ENCODE measurements at places on chromosomes 3 and 15.

- no peak for DNase-seq
Measured at GRCh38 chr3:3951071-3951470, 151.8 kb downstream of the LRRN1 start.

- no peak for DNase-seq
Measured at GRCh38 chr3:185199206-185199605, 46.3 kb upstream of the C3orf70 start.

- no peak for DNase-seq
Measured at GRCh38 chr15:63135281-63135680, 13.6 kb downstream of the LACTB start.

DNA sequence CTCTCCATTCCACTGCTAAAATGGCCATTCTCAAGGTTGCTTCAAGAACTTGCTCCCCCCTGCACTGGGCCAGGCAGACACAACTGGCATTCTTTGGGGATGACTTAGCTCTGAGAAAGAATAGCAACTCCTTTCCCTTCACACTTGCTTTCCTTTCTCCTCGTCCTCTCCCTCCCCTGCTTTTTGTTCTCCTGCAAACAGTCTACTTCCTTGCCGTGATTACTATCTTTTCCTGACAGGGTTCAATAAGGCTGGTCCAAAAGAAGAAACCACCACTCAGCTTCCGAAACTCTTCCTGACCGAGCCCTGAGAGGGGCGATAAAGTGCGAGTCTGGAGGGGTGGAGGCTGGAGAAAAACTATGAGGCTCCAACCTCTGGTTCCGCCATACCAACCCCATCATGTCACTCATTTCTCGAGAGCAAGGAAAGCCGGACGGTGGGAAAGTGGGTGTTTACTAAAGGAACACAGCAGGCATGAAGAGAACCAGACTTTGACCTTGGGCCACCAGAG lies 5.0 kb downstream of the AMOTL2 start:
- no peak for DNase-seq

GRCh38 chr3:133996996-133997395 lies 32.7 kb downstream of the SLCO2A1 start:
- DNase-seq = no peak

GRCh38 chr3:966341-966740 lies 126.5 kb upstream of the CNTN6 start:
- no peak for DNase-seq

GRCh38 chr3:2454865-2455264 lies 356.2 kb downstream of the CNTN4 start:
- no peak for DNase-seq

DNA sequence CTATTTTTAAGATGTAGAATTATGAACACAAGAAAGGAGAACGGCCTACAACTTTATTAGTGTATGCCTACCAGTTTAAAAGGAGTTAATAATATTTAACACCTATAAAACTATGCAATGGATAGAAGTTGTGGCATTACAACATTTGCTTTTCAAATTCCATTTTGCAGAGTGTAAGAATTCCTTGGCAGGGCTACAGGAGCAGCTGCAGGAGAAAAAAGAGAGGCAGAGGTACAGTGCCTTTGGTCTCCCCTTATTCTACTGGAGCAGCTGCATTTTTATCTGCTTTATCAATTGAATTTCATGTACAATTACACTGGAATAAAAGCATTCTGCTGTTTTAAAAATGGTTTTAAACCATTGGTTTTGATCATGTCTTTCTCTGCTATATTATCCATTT lies 145.7 kb upstream of the KCNH8 start:
- no peak for DNase-seq

- DNase-seq = no peak
Measured at GRCh38 chr3:153734777-153735551, 386.2 kb upstream of the ARHGEF26 start.

GRCh38 chr3:154584974-154585373 lies 155.0 kb upstream of the GPR149 start:
- DNase-seq = no peak

DNA sequence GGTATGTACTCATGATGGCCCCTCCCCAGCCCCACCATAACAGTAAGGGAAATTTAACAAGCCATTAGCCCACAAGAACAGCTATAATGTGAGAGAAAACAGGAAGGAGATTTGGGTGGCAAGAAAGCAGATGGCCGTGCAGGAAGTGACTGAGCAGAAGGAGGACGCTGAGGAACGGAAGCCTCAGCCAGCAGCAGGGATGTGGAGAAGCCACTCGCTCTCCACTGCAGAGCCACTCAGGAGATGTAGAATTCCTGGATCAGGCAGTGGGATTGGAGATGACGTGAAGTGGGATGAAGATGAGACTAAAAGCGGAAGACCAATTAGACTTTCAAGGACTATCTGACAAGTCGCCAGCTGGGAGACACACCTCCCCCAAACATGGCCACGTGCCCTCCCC lies 31.2 kb downstream of the PRR23E start:
- DNase-seq = no peak

DNA sequence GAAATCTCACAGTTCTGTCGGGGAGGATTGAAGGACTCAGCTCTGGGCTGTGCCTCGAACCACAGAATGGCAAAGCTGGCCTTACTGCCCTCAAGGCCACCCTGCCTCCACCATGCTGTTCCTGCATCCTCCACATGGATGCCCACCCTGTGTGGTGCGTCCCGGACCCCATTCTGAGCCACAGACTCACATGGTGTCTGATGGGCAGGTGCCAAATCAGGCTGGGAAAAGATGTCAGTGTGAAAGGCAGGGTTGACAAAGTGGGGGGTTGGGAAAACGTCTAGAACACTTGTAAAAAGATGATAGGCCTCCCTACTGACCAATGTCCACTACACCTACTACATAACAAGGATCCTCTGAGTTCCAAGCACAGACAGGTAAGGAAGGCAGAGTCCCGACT lies 49.4 kb downstream of the TM2D3 start:
- no peak for DNase-seq

GRCh38 chr3:146557745-146558144 lies 13.3 kb upstream of the PLSCR1 start:
- no peak for DNase-seq

DNA sequence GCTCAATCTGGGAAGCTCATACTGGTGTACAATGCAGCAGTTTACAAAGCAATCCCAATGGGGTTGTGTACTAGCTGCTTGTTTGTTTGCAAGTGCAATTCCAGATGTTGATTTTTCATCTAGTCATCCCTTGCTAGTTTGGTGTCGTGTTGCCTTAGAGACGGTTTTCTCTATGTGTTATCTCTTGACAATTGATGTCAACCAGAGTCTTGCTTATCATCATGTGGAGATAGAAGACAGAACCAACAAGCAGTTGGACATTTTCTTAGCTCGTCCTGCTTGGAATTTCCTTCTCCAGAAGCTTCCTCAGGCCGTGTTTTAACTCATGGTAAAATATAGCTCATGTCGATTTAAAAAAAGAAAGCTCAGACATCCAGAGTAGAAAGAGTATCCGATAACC lies 262.0 kb upstream of the KCNH8 start:
- no peak for DNase-seq

GRCh38 chr3:178971614-178972013 lies 100.0 kb downstream of the ZMAT3 start:
- no peak for DNase-seq

DNA sequence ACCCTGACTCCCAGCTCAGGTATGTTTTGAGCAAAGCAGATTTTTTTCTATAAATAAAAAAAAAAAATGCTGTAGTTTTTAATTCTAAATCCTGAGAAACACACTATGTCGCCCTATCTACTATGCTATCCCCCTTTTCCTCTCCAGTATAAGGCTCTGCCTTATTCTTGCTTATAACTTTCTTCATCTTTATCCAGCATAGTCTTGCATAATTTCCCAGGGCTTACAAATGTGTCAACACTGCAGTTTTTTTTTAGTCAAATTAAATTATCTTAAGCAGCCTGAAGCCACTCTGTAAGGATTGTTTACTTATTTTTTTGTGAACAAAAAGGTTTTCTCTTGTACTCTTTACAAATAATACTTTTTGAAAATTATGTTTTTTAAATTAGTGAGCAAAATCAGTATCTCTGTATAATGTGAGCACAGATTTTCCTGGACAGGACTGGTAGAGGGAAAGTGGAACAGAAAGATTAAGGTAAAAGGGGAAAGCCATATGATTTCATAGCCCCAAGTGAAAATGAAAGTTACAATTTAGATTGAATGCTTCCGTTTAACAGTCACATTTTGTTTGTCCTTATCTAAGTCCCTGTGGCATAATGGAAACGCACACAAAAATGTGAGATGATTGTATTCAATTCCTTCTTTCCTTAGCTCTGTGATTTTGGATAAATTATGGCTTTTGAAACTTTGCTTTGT lies 5.6 kb upstream of the PYDC2 start:
- DNase-seq = no peak

- DNase-seq = no peak
Measured at GRCh38 chr3:60650171-60650570, 601.1 kb downstream of the FHIT start.

DNA sequence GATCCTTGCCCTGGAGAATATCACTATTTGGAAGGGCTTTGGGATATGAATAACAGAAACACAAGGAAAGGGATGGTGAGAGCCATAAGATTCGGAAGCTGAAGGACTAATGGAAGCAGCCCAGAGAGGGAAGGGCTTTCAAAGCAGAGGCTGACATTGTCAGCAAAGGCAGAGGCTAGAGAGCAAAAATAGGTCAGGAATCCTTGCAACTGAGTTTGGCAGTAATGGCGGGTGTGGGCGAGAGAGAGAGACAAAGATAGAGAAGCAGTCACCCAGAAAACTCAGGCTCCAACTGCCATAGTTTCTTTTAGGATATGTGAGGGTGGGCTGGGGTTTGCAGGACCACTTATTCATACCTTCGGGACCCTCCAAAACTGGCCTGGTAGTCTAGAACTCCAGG lies 248.6 kb downstream of the OPA1 start:
- DNase-seq = no peak

DNA sequence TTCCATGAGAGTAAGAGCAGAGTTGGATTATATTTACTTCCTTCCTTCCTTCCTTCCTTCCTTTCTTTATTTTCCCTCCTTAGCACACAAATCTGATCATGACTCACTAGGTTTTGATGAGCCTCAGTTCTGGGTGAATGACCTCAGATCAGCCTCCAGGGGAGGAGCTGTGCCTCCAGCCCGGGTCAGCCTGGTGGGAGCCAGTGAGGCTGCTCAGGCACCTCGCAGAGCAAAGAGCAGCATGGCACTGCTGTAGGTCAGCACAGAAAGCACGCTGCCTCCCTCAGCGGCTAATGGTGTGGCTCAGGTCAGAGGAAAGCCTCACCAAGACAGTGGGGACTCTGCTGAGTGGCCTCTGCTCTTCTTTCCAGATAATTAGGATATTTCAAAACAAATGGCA lies 108.5 kb downstream of the SYNPR start:
- no peak for DNase-seq

GRCh38 chr3:158106766-158107471 lies 699 bp upstream of the SHOX2 start:
- no peak for DNase-seq

GRCh38 chr3:19065027-19065426 lies 83.3 kb upstream of the KCNH8 start:
- DNase-seq = no peak

- no peak for DNase-seq
Measured at GRCh38 chr3:12117473-12117872, 41.2 kb downstream of the TIMP4 start.

DNA sequence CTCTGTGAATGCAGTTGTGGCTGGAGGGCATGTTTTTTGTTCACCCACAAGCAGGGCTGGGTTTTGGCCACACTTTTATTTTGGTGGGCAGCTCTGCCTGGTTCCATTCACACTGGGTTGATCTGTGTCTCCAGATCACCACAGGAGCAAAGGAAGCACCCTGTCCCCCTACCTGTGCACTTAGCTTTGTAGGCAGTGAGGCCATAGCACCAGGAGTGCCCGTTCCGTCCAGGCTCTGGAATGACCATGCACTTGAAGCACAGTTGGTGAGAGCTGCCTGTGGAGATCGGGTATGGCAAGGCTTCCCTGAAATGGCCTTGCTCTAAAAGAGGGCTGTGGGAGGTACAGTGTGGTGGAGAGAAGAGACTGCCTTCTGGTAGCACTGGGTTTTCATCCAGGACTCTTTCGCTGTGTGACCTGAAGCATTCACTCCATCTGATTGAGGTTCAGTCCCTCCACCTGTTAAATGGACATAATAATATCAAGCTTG lies 31.7 kb downstream of the MINAR1 start:
- no peak for DNase-seq

GRCh38 chr3:184227481-184227935 lies 1.9 kb upstream of the VWA5B2 start:
- DNase-seq = peak; percentile 22

DNA sequence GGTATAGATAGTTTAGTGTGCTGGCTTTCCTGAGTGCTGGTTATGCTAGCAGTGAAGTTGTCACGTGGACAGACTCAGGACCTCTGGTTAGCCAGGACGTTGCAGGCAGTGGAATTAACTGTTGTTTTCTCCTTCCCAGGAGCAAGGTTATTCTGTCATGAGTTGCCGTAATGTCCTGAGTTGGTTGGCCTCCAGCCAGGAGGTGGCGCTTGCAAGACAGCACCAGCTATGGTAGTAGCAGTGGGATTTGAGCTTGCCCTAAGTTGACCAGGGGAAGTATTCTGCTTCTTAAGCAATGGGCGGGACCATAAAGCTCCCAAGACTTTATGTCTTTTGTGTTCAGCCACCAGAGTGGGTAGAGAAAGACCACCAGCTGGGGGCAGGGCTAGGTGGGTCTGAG lies 240.7 kb upstream of the DNAJC19 start:
- DNase-seq = no peak

- DNase-seq = no peak
Measured at GRCh38 chr15:74955017-74955416, 1.6 kb downstream of the RPP25 start.

GRCh38 chr3:25555695-25556437 lies 108.8 kb downstream of the TOP2B start:
- no peak for DNase-seq

- no peak for DNase-seq
Measured at GRCh38 chr3:110301781-110302180, 769.8 kb upstream of the NECTIN3 start.

- no peak for DNase-seq
Measured at GRCh38 chr3:138600100-138600745, 6.2 kb upstream of the CEP70 start.

GRCh38 chr15:66763186-66764071 lies 61.4 kb downstream of the SMAD6 start:
- DNase-seq = no peak

DNA sequence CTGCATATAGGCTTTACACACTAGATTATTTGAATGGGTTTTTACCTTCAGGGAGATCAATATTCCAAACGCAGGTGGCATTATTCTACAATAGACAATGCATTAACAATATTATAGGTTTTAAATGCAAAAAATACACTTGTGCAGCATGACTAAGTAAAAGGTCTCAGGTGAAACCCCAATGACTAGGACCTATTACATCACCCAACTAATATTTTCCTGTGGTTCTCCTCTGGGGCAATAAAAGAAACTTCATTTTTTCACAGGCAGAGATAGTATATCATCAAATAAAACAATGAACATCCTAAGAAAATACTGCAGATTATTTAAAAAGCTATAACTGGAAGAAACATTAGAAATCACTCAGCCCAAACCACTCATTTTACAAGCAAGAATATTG lies 375.3 kb downstream of the ROBO1 start:
- no peak for DNase-seq

DNA sequence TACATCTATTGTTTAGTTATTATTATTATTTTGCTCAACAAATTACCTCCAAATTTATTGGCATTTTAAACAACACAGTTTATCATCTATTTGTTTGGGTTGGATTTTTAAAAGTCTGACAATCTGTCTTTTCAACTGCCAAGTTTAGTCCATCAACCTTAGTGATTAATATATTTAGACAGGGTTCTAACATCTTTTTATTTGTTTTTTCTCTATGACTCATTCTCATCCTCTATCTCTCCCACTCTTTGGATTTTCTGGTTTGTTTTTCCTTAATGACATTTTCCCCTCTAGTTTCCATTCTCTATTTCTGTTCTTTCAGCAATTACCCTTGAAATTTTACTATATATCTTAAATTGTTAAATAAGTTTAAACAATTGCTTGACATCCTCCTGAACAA lies 41.9 kb downstream of the EMC4 start:
- no peak for DNase-seq

All from stimulated activated CD4-positive, alpha-beta T cell treated with anti-CD3 and anti-CD28 coated beads, TNF-alpha, amount 100 ng/mL, for 4 hours (primary cell).